Adipose tissue (tissue), 3 donors: ENCODE measurements at places on chromosomes 6 and 20. TPM values are rescaled to one million over a fixed set of nuclear protein-coding genes. Genes with fewer than 3 reads are reported as not detected.

Gene LSM2
- polyA plus RNA-seq: 38.1 TPM

Gene FAM83C
- not detected for polyA plus RNA-seq

Gene DEFB125
- polyA plus RNA-seq: not detected

Gene GATA5
- 0.02 TPM for polyA plus RNA-seq

Gene PRRT1
- 5.6 TPM for polyA plus RNA-seq

Gene LINC00237
- polyA plus RNA-seq: not detected

Gene NKX2-2
- polyA plus RNA-seq: not detected

Gene OR12D3
- not detected for polyA plus RNA-seq
